ENCODE measurements at places on chromosomes 16 and 17.

DNA sequence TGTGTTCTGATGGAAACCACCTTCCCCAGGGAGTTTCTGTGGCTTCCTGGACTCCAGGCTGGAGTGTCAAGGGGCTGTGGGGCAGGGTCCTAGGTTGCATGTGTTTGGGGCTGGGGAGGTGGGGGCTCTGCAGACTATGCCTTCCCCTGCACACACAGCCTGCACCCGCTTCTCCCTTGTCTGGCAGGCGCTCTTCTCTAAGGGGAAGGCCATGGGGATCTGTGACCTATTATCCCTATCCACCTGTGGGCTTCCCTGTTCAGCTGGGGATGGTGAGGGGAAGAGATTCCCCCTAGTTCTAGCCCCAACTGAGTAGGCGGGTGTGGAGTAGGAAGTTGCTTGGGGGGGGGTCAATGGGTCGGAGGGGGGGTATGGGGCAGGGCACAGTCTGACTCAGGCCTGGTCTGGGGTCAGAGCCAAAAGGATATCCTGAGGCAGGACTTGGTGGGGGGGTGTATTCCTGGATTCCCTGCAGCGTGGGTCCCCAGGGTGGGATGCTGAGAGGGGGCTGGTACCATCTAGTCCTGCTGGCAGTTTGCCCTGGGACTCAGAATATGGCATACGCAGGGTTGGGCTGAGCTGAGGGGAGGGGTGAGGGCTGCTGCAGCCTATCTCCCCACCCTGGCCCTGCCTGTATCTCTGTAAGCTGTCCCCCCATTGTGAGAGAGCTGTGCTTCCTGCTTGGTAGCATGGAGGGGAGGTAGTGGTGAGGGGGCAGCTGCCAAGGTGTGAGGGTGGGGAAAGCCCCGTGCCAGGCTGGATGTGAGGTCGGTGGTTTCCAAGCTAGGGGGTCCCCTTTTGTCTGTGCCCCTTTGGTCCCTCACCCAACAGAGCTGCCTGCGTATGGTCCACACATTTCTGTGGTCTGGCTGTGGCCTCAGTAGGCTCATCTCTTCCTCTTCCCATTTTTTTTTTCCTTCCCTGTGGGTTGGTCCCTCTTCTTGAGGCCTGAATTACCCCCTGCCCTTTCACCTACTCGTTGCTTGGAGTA, 14.7 kb downstream of the RARA start:
- peak; percentile 65 for DNase-seq

- DNase-seq, result no peak
Observed at GRCh38 chr16:10787304-10787703, 31.3 kb downstream of the TVP23A start.

GRCh38 chr16:23771027-23771426, 16.2 kb downstream of the CHP2 start:
- DNase-seq, result no peak

GRCh38 chr16:58937661-58938060, 203.5 kb upstream of the GOT2 start:
- no peak for DNase-seq

- peak; percentile 47 for DNase-seq
Observed at GRCh38 chr16:5056352-5056751, 9.4 kb downstream of the C16orf89 start.

DNA sequence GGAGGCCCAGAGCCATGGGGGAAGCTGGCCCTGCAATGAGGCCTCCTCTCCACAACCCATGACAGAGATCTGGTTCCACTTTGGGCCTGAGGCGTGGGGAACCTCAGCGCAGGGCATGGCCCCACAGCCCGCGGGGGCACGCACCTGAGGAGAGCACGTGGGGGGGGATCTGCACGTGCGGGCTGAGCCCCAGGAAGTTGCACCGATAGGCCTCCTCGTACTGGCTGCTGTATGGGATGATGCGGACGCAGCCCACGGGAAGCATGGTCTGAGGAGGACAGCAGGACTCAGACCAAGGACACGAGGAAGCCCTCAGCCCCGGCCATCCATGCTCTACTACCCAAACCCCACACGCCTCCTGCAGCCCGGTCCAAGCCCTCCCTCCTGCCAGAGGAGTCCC, 10.1 kb upstream of the PLD6 start:
- no peak for DNase-seq

DNA sequence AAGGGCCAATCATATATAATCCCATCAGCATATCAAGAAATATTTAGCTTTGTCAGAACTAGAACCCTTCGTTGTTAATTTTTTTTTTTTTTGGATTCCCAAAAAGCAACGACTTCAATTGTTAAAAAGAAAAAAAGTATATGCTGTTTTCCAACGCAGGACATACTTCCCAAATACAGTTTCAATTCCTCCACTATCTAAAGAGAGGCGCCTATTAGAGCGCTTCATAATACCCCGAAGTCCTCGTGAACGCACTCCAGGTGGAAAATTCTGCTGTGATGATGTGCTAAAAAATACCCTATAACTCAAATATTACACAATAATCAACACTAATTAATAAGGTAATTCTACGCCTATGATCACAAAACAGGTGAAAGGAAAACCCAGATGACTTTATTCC, 20.8 kb downstream of the GNA13 start:
- no peak for DNase-seq

DNA sequence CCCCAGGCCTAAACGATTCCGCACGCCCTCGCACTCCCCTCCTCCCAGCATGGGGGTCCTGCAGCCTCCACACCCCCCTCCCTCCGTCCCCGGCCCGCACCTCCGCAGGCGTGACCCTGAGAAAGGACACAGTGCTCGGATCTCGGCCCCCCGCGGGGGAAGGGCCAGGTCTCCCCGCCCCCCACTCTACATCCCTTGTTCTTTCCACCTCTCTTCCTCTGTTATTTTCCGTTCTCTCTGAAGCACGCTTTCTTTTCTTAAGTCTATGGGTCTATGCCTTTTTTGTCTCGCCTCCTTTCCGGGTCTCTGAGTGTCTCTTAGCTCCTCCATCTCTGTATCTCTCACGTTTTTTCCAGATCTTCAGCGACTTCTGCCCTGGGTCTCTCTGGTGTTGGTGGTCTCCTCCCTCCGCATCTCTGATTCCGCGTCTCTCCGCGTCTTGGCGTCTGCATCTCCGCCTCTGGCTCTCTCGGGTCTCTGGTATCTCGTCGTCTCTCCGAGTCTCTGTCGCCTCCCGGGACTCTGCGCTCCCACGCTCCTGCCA, 2.1 kb upstream of the HES7 start:
- peak; percentile 54 for DNase-seq

GRCh38 chr16:7910116-7910515, 577.5 kb downstream of the RBFOX1 start:
- no peak for DNase-seq

GRCh38 chr16:53530046-53530445, 27.0 kb upstream of the AKTIP start:
- DNase-seq, result no peak

DNA sequence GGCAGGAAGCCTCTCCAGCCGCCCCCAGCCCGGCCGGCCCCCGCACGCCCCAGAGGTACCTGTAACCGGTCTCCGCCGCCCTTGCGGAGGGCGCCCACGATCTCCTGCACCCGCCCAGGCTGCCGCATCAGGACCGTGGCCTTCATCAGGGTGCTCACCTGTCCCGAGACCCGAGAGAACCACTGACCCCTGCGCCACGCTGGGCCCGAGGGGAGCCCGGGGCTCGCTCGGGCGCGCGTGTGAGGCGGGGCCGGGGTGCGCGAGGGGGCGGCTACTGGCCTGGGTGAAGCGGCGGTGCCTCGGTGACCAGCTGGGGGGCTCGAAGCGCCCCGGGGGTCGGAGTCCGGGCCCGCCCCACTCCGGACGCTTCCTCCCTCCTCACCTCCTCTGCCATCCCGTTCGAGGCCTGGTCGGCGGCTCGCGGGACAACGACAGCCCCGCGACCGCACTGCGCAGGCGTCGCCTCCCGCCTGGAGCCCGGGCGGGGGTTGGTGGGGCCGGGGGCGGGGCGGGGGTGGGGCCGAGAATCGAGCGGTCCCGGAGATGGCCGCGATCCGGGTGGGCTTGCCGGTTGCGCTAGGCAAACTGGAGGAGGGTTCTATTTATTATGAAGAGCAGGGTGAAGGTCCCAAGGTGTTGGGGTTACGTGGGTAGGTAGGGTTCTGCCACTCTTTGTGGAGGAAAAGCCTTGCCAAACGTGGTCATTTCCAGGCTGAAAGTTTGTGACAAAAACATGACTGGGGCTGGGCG, at the start of gene NT5C3B:
Gene NT5C3B (minus strand): TSS at position 433 of the 750 bp plus-strand sequence. CDS start 39 bp downstream, at position 394.
- peak; percentile 74 for DNase-seq

GRCh38 chr16:65386672-65387071, 264.8 kb upstream of the CDH11 start:
- no peak for DNase-seq

DNA sequence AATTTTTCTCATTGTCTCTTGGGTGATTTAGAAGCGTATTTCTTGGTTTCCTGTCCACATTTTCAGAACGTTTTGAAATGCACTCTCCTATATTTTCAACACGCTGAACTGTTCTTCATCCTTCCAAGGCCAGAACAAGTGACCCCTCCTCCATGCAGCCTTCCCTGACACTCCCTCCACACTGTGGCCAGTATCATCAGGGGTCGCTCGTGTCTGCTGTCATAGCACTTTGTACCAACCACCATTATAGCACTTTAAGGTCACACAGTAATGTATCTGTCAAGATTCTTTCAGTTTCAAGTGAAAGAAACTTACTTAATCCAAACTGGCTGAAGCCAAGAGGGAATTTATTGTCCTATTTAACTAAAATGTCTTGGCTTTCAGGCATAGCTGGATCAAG, 17.5 kb upstream of the IL21R start:
- no peak for DNase-seq

Measured in ELR (cell line).